ENCODE measurements at places on chromosomes 12 and 14.

- DNase-seq, result no peak
These were observed 20.3 kb downstream of the FBLN5 start for GRCh38 chr14:91927191-91927590.

- DNase-seq, result no peak
These were observed 537.6 kb upstream of the TMEM132C start for GRCh38 chr12:127729381-127729780.

GRCh38 chr12:102643879-102644575 lies 163.7 kb upstream of the IGF1 start:
- DNase-seq, result no peak

- DNase-seq, result no peak
These were observed 100.8 kb downstream of the CCER1 start for GRCh38 chr12:90854136-90854689.

- DNase-seq, result no peak
These were observed 486.2 kb downstream of the RAD51B start for GRCh38 chr14:68305738-68306137.

- DNase-seq, result no peak
These were observed 386 bp downstream of the DGKA start for GRCh38 chr12:55931317-55931779.

DNA sequence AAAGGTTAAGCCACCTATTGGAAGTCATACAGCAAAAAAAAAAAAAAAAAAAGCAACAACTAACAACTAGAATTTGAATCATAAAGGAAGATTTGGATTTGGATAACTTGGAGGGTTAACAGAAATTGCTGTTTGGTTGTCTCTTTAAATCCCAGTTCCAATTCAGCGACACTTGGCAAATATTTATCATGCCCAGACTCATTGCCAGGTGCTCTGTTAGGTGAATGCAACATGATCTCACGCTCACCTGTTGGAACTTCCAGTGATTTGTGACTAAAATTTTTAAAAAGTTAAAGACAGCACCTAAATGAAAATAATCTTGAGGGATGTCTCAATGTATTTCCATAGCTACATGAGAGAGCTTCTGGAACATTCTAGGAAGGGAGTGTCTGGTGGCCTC lies 103.7 kb downstream of the TBX3 start:
- DNase-seq, result no peak

GRCh38 chr12:48454667-48455066 lies 17.7 kb upstream of the ANP32D start:
- DNase-seq, result no peak

DNA sequence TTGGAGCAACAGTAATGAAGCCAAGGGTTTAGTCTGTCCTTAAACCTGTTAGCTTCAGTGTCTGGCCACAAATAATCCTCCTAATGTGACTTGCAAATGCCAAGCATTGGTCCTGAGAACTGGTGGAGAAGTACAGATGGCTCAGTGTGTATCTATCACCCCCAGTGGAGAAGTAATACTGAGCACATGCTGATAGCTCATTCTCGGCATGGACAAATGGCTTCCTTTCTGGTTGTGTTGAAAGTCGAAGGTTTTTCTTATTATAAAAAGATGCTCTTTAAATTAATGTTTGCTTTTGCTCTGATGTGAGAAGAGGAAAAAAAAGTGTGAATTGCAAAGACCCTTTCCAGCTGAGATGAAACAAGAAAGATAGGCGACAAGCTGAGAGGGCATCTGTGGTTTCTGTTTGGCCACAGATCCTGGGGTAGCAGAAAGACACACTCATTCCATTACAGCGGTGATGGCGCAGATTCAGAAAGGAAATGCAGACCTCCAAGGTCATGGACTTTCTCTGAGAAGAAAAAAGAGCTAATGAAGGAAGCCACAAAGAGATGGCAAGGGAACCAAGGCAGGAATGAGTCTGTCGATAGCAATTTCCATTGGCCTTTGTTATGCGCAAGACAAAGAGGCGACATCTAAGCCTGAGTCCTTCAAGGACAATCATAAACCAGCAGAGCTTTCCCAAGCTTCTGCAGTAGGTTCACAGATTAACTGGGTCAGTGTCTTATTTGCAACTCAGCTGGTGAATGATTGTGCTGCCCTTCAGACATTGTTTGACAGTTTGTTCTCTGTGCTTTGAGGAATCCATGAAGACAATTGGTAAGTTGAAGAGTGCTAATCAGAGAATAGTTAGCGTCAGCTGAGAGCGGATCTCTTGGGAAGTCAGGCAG lies 155.5 kb upstream of the RGS6 start:
- DNase-seq, result no peak

Data from activated T-cell treated with anti-CD3 and anti-CD28 coated beads for 1 hour (primary cell).